Pancreas (tissue), 10 donors: ENCODE measurements at places on chromosomes 16 and 17.

- no peak for DNase-seq
Observed at GRCh38 chr16:88784856-88785105, 239 bp downstream of the PIEZO1 start.

DNA sequence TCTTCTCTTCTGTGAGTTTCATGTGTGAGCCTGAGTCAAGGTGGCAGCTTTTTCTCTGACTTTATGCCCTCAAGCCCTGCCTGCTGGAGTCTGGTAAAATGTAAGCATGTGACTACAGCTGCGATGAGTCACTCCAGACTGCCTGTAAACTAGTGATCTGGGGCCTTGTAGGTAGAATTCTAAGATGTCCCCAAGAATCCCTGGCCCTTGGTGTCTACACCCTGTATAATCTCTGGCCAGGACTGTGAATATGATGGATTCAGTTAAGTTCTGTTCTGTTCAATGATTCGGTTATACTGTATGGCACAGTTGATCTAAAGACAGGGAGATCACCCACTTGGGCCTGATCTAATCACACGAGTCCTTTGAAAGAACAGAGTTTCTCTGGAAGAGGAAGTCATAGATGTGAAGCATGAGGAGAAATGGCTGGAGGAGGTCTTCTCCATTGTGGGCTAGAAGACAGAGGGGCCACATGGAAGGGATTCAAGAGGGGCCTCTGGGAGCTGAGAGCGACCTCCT is 29.8 kb downstream of the PRSS54 start:
- DNase-seq = no peak

GRCh38 chr16:56783344-56783743 is 53.4 kb downstream of the NUP93 start:
- no peak for DNase-seq

- DNase-seq = no peak
Observed at GRCh38 chr16:1045993-1046911, 26.3 kb upstream of the SSTR5 start.

GRCh38 chr17:72345088-72345487 is 224.3 kb downstream of the SOX9 start:
- no peak for DNase-seq

- no peak for DNase-seq
Observed at GRCh38 chr16:56266641-56267607, 75.6 kb downstream of the GNAO1 start.

DNA sequence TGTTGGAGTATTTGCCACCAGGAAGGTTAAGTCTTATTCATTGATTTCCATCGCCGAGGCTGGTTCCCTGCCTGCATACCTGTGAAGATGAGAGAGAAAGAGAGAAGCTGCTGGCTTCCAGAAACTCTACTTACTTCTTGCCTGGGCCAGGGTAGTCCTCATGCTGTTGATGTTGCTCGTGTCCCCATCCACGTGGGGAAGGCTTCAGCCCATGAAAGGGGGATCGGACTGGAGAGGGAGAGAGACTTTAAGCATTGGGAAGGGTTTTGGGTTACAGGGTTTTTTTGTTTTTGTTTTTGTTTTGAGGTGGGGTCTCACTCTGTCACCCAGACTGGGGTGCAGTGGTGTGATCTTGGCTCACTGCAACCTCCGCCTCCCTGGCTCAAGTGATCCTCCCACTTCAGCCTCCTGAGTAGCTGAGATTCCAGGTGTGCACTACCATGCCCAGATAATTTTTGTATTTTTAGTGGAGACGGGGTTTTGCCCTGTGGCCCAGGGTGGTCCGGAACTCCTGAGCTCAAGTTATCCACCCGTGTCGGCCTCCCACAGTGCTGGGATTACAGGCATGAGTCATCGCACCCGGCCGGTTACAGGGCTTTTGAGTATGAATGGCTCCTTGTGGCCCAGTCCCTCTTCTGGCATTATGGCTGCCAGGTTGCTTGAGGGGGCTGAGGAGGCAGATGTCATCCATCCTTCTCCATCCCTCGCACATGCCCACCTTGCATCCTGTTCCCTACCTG is 26.6 kb downstream of the ITGB3 start:
- no peak for DNase-seq

- DNase-seq = no peak
Observed at GRCh38 chr17:48258331-48258730, 150.8 kb downstream of the SNX11 start.

DNA sequence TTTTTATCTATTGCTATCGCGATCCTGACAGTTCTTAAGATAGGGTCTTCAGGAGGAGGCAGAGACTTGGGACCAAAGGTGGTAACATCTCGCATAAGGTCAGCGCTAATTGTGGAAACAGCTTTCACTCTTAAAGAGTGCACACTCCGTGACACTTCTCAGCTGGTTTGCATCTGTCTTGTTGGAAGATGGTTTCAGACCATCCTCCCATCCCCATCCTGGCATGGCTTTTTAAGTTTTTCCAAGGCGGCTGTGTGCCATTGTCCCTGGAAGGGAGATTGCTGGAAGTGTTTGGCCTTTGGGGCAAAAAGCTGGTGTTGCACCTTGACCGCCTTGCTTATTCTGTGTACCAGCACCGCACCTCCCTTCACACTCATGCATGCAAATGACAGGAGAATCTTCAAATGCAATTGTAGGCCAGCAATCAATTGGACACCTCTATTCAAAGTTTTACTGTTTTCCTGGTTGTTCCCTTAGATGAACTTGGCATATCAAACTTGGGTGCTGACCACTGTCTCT is 1.5 kb downstream of the SOCS7 start:
- no peak for DNase-seq

DNA sequence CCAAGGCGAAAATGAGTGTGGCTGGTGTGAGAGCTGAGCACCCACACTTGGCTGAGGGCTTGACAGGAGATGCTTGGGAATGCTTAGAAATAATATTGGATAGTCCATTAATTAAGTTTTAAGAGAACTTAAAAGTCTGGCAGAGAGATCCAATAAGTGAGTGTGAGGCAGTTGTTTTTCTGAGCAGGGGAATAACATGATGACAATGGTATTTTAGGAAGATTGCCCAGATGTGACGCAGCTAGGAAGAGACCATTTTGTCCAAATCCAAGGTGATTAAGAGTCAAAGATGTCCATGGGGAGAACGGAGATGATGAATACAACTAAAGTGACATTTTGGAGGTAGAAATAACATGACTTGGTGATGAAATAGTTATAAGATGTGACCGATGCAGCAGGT is 102.8 kb upstream of the AXIN2 start:
- no peak for DNase-seq

GRCh38 chr17:43517615-43518386 is 28.3 kb downstream of the ETV4 start:
- DNase-seq = no peak

DNA sequence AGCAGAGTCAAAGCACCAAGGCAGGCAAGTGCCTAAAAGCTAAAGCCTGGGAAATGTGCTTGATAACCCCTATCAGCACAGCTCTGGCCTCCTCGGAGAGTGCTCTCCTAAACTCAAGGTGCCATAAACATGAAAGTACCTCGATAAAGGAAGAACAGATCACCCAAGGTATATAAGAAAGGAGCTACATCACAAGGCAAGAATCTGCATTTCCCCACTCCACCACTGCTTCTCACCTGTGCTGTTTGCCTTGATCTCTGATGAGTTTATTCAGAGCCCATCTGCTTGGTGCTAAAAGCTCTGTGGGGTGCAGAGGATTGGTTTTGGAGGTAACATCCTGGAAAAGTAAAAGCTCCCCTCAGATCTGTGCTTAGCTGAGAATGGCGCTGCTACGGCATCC is 449.5 kb upstream of the CDH5 start:
- DNase-seq = no peak

- DNase-seq = peak; percentile 87
Observed at GRCh38 chr17:40803617-40804082, 3.9 kb upstream of the KRT28 start.

- DNase-seq = peak; percentile 57
Observed at GRCh38 chr16:4688674-4689045, 4.7 kb upstream of the NUDT16L1 start.

- no peak for DNase-seq
Observed at GRCh38 chr17:2178798-2179501, 124.0 kb downstream of the HIC1 start.

- DNase-seq = no peak
Observed at GRCh38 chr17:27989046-27989445, 53.4 kb upstream of the NLK start.

DNA sequence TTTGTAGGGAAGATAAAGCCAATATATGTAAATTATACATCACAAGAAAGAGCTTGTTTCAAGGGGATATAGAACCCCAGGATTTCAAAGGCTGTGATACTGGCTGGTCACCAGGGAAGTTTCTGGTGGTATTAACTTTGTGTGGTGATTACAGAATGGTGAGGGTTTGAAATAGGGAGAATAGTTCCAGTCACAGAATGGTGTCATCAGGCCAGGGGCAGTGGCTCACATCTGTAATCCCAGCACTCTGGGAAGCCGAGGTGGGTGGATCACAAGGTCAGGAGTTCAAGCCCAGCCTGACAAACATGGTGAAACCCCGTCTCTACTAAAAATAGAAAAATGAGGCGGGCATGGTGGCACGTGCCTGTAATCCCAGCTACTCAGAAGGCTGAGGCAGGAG is 183.8 kb upstream of the XYLT1 start:
- no peak for DNase-seq

DNA sequence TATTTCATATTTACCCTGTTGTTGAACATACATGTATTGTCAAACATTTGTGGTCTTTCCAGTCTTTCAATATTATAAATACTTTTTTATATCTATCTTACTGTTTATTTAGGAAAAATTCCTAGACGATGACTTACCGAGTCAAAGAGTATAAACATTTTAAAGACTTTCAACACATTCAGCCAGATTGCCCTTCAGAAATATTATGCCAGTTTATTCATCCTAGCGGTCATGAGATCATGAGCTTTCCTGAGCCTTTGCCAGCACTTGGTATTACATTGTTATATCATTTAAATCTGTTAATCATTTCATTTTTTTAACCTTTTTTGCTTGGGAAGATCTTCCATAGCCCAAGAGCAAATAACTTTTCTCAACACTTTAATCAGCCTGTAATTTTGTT is 197.4 kb downstream of the SPECC1 start:
- no peak for DNase-seq

DNA sequence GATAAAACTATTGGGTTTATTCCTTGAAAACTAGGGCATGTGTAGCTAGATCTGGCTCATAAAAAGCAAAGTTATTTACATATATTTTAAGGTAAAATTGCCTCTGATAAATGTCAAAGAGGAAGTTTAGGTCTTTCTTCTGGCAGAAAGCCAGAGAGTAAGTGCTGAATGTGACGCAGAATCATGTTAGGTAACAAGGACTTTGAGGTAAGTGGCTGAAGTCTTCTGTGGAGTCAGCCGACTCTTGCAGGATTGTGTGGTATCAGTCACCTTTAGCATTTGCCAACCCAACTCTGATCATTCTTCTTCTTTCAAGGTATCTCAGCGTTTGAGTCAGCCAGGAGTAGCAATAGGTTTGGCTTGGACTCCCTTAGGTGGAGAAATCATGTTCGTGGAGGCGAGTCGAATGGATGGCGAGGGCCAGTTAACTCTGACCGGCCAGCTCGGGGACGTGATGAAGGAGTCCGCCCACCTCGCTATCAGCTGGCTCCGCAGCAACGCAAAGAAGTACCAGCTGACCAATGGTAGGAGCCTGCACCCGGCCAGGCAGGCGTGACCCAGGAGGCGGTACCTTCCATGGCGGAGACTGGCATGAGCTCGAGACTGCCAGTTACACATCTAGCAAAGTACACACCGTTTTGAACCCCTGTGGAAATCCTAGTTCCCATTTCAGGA is 37.9 kb downstream of the SIAH1 start:
- DNase-seq = peak; percentile 54

- DNase-seq = no peak
Observed at GRCh38 chr17:17565471-17566339, 25.8 kb downstream of the PEMT start.

DNA sequence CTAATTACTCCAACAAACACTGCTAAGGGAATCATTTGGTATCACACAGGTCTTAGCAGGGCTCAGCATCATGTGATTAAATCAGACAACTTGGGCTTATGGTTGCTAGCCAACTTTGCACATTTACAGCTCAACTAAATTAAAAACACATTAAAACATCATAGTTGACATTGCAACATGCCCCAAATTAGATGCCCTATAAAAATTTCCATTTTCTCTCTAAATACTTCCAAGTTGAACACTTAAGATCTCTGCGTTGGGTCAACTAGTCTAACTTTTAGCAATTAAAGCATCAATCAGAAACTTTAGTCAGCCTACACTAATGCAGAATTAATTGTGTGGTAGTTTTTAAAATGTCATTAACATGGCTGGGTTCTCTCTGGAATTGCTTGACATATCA is 12.1 kb downstream of the DNAJC7 start:
- DNase-seq = no peak

- DNase-seq = no peak
Observed at GRCh38 chr16:79509211-79509631, 91.3 kb downstream of the MAF start.

DNA sequence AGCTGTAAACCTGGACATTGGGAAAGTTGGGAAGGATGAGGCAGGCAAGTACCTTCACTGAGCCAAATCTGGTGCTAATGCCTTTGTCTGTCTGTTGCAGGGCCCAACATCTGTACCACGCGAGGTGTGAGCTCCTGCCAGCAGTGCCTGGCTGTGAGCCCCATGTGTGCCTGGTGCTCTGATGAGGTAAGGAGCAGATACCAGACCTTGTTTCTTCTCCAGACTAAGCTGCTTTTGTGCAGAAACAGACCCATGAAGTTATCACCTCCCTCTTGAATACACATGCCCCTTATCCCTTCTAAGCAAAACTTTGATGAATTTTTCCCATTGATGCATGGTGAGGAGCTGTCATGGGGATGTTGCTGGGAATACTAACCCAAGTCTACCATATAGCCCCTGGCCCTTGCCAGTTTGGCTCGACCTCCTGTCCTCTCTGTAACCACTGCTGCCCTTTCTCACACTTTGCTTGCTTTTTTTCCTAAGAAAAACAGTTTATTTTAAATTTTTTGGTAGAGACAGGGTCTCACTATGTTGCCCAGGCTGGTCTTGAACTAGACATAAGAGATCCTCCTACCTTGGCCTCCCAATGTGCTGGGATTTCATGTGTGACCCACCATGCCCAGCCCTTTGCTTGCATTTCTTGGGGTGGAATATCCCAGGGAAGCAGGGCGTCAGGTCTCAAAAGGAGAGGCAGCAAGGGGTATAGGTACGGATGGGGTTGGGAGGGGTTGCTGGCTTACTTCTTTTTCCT is 20.9 kb downstream of the ITGB3 start:
- DNase-seq = no peak
